NCI-H510A treated with DMSO at 0.1 percent for 48 hours (cell line): ENCODE measurements at places on chromosomes 1 and 21.

DNA sequence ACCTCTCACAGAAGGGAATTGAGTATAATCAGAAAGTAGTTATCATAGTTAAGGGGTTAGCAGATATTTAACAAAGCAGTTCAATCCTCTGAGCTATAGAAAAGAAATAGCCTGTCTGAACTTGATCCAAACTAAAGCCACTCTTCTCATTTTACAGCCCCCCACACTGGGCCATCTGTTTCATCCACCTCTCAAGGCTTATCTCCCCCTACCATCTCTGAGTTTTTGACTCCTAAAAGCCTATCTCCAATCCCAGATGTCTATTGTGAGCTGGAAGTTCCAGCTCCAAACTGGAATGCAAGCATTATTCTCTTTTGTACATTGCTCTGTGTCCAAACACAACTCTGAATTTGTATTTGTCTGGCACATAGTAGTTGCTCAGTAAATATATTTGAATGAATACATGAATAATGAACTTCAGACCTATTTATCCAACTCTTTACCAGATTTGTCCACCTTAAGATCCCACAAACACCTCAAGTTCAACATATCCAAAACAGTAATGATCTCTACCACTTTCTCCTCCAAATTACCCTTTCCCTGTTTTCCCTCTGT, 98.1 kb downstream of the PLPP3 start:
- DNase-seq: no peak

GRCh38 chr21:42650441-42651421, 2.7 kb upstream of the PDE9A start:
- no peak for DNase-seq

DNA sequence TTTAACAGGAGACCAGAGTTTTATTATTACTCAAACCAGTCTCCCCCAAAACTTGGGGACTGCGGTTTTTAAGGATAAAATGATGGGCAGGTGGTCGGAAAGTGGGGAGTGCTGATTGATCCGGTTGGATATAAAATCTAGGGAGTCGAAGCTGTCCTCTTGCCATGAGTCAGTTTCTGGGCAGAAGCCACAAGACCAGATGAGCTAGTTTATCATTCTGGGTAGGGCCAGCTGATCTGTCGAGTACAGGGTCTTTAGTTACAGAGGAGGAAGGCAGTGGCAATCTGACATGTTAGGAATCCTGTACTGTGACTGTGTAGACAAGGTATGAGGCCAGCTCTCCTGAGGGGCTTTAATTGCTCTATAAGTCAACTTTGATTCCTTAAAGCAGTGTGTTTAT, 22.9 kb upstream of the FOXE3 start:
- no peak for DNase-seq

- no peak for DNase-seq
These were observed 1164.4 kb upstream of the ADGRL4 start for GRCh38 chr1:80170811-80171485.

GRCh38 chr1:55708781-55709180, 493.6 kb upstream of the USP24 start:
- no peak for DNase-seq

GRCh38 chr1:198679535-198680173, 40.8 kb downstream of the PTPRC start:
- no peak for DNase-seq

DNA sequence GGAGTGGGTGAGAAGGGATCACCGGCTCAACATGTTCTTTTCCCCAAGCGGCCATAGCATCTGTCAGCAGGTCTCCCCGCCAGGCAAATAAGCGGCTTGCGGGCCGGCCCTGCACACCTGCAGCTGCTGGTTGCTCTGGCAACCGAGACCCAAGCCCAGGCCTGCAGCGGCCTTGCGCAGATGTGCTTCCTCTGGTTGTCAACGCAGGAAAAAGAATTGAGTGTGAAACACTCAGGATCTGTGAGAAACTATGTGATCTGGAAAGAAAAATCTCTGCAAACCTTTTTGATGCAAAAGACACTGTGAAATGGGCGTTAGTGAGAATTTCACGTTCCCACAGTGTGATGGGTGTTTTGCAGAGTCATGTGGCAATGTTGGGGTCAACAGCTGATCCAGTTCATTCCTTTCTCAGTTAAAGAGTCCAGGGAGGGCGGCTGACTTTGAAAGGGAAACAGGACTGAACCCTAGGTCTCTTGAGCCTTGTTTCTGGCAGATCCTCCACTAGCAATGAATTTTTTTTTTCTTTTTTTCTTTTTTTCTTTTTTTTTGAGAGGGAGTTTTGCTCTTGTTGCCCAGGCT, 28.4 kb downstream of the TOMM20 start:
- no peak for DNase-seq

- DNase-seq: no peak
These were observed 201.0 kb downstream of the HS2ST1 start for GRCh38 chr1:87115317-87115890.
